Fibroblast of mammary gland (primary cell): ENCODE measurements at places on chromosomes 3 and 15.
A peak's percentile ranks its signal among the peaks of the same experiment; 100 is the strongest.

GRCh38 chr3:109026821-109027220 is 73.1 kb upstream of the GUCA1C start:
- DNase-seq, result no peak

DNA sequence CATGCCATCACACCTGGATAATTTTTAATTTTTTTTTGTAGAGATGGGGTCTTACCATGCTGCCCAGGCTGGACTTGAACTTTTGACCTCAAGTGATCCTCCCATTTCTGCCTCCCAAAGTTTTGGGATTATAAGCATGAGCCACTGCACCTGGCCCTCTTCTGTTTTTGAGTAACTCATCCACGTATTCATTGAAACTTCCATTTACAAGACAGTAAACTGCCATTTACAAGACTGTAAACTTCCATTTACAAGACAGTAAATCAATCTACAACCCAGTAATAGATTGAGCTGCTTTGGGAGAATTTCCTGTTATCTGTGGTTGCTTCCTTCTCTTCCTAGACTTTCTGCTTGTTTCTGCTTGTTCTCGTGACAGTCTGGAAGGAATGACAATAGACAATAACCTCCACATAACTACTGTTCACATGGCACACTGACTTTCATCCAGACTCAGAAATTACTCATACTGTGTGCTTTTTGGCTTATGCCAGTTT is 114.7 kb upstream of the CCNL1 start:
- DNase-seq, result no peak

- DNase-seq, result no peak
Observed at GRCh38 chr15:72197041-72197459, 537 bp downstream of the GRAMD2A start.

DNA sequence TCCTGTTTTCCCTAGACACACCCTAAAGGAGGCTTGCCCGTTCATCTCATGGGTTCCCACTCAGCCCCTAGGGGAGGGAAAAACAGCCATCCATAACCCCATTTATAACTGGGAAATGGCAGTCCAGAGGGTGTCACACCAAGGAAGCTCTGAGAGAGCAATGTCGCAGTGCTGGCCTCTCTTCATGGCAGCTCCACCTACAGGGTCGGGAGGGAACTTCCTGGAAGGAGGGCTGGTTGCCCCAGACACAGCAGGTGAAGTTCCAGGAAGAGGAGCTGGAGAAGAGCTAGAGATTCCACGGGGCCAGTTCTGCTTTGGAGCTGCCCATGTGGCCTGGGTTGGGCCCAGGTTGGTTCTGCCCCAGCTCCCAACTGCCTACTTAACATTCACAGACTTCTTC is 22.3 kb upstream of the LINGO1 start:
- DNase-seq, result no peak

DNA sequence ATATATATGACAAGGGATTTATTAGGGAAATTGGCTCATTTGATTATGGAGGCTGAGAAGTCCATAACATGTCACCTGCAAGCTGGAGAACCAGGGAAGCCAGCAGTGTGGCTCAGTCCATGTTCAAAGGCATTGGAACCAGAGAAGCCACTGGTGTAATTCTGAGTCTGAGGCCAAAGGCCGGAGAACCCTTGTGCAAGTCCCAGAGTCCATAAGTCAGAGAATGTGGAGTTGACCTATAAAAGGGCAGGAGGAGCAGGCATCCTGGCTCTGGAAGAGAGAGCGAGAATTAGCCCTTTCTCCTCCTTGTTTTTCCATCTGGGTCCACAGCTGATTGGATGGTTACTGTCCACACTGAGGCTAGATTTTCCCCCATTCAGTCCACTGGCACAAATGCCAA is 319.8 kb downstream of the IGSF11 start:
- no peak for DNase-seq

DNA sequence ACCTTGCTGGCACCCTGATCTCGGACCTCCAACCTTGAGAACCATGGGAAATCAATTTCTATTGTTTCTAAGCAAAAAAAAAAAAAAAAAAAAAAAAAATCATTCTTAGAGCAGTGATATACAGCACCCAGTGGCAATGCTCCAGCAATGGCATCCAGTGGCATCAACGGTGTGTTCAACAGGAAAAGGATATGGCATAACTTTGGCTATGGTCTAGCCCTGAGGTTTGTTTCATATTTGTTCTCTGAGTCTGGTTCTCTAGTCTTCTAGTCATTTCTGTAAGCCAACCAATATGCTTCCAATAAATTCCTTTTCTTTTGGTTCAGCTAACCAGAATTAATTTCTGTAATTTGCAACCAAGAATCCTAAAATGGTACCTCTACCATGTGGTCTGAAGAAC is 19.2 kb downstream of the DENND4A start:
- DNase-seq, result peak; percentile 13

DNA sequence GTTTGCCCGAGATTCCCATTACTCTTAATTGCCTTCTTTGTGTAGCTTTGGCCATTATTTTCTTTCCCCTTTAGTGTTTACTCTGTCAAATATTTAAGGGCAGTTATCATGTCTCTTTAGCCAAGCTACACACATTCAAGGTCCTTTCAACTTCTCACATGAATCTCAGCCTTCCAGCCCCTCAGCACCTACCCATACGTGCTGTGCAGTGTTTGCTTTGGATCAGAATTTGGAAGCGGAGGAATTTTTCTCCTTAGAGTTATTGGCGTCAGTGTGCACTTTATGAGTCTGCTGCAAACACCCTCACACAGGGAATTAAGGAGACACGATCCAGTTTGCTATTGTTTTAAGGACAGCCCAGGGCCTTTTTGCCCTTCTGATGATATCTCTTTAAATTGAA is 231.6 kb downstream of the CACNA2D3 start:
- DNase-seq, result no peak

DNA sequence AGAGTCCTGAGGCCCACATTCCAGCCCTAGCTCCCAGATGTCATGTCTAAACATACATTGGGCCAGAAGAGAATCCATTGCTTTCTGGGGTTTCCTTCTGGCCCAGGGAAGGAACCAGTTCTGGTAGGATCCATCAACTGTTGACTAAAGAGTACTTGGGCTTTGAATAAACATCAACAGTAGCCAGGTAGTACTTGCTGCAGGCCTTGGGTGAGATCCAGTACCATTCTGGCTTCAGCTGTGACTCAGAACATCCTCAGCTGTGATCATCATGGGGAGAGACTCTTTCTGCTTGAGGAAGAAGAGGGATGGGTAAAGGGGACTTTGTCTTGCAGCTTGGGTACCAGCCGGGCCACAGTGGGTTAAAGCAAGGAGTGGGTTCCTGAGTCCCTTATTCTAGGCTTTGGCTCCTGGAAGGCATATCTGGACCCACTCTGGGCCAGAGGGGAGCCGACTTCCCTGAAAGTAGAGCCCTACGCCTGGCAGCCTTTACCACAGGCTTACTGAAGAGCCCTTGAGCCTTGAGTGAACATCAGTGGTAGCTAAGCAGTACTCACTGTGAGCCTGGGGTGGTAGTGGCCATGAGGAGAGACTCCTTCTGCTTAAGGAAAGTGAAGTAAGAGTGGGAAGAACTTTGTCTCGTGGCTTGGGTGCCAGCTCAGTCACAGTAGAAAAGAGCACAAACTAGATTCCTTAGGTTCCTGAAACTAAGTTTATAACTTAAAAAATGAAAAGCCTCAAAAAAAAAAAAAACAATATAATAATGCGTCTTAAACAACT is 128.3 kb downstream of the GOLIM4 start:
- no peak for DNase-seq

GRCh38 chr15:58568157-58568571 is 136.4 kb downstream of the LIPC start:
- DNase-seq, result no peak
